ENCODE measurements at places on chromosomes 5 and 9.

GRCh38 chr5:9263656-9264055 is 282.2 kb downstream of the SEMA5A start:
- no peak for DNase-seq

GRCh38 chr5:163172540-163173338 is 264.7 kb upstream of the CCNG1 start:
- no peak for DNase-seq

DNA sequence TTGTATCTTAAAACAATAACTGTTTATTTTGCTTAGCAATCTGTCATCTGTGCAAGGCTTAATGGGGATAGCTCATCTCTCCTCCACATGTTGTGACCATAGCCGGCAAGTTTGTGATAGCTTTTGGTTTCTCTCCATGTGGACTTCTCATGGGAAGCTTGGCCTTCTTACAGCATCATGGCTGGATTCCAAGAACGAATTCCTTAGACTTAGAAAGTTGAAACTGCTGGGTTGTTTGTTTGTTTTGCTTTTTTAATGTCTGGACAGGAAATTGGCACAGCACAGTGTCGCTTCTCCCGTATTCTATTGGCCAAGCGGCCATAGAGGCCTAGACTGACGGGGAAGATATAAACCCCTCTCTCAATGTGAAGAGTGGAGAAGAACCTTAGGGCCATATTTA is 61.0 kb upstream of the PRDM9 start:
- no peak for DNase-seq

DNA sequence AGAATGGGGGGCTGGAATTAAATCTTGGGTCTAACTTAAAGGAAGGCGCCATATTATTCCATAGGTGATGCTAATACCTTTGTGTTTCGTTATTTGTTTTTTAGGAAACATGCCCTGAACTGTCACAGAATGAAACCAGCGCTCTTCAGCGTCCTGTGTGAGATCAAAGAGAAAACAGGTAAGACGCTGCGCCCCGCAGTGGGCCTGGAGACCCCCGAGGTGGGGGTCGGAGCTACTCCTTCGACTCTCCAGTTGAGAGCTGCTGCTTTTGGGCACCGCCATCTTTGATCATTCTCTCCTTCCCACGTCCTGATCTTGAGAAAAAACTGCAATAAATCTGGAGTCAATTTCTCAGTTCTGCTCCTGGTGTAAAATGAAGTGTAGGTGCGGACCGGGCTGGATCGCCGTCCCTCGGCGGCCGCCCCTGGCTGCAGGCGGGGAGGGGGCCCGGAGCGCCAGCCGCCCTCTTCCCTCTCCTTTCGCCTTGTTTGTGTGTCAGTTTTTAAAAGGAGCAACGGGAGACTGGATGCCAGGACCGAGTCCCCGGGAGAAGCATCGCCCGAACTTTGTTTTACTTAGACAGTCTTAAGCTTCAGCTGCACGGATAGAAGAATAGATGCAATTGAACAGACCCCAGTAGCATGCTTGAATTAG is 1.4 kb downstream of the PBX3 start:
- DNase-seq = peak; percentile 29

DNA sequence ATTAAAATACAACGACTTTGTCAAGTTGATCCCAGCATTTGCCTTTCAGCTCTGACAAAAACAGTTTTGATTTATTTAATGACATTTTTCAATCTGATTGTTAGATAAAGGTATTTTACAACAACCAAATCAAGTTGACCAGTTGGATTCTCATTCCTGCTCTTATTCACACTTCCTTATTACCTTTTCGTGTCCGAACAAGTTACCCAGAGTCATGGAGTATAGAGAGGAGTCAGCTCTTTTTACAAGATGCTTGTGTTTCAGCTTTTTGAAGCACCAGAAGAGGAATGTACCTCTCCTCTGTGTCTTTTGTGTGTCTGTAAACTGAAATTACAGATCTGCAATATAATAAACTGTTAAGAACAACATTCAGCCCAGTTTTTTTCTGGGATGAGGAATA is 151.3 kb upstream of the TMEM161B start:
- DNase-seq = no peak

DNA sequence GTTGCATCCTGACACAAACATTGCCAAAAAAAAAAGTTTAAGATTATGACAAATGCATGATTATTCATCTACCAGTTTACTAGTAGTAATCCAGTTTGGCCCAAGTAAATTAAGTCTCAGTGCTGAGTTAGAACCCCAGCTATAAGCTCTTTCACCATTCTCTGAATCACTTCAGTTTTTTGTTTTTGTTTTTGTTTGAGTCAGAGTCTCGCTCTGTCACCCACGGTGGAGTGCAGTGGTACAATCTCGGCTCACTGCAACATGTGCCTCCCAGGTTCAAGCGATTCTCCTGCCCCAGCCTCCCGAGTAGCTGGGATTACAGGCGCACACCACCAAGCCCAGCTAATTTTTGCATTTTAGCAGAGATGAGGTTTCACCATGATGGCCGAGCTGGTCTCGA is 1.5 kb upstream of the PCYOX1L start:
- no peak for DNase-seq

DNA sequence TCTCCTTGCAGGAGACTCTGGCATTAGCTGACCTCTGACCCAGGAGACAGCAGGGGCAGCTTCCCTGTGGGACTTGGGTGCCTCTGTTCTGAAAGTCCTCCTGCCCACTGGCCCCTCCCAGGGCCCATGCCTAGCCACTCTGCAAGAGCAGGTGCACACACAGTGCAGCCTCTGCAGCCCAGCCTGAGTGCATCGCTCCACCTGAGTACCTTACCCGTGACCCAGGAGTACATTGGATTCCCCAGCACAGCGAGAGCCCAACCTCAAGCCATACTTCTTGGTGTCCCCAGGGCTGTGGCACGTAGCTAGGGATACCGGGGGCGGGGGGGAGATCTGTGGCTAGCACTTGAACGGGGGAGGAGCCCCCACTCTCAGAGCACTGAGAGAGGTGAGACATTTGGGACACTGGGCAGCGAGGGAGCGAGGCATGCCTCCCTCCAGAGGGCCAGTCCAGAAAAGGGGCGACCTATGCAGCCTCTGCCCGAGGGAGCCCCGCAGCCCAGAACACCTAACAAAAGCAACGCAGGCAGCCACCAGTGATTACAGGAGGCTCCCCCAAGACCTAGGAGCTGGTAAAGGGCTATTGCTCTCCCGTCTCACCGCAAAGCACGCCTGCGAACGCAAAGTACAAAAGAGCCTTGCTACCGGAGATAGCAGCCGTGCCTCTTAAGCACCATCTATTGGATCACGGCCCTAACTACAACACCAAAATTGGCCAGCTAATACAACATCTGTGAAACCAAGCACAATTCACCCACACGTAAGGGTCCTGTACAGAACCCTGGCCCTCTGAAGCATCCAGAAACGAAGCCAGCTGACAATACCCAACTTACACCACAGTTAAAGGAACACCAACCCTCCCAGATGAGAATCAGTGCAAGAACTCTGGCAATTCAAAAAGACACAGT is 826 bp upstream of the PRDM9 start:
- DNase-seq = no peak

DNA sequence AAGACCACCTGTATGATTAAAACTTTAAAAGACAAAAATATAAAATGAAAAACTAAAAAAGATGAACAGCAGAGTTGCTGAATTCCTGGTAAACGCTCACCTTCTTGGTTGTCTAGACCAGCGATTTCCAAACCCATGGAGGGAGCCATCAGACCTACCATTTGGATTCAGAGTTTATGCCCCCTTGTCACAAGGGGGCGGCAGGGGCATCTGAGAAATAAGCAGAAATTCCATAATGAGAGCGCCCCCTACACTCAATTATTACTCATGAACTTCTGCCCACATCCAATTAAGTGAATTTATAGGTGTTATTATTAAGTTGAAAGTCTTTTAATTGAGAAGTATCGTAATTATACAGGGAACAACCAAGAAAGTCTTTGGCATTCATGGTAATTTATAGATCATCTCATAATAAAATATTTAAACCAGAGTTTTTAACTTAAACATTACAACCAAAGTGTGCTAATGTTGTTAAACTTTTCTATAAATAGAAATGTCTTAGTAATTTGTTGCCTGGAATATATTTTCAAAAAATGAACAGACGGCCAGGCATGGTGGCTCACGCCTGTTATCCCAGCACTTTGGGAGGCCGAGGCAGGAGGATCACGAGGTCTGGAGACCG is 35.2 kb upstream of the SPATA31C2 start:
- peak; percentile 39 for DNase-seq

DNA sequence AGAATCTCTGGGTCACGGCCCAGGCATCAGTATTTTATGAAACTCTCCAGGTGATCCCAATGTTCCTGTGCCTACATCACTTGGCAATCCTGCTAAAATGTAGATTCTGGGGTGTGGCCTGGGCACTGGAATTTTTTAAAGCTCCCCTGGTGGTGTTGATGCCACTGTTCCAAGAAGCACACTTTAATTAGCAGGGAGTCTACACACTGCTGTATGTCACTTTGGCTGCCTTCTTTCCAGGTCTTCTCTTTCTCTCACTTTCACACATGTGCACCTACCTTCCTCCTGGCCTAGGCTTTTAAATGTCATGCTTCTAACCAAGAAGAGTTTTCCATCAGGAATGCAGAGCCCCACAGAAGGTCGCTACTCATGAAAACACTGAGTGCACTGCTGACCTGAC is 136.0 kb upstream of the ALDH1B1 start:
- no peak for DNase-seq

DNA sequence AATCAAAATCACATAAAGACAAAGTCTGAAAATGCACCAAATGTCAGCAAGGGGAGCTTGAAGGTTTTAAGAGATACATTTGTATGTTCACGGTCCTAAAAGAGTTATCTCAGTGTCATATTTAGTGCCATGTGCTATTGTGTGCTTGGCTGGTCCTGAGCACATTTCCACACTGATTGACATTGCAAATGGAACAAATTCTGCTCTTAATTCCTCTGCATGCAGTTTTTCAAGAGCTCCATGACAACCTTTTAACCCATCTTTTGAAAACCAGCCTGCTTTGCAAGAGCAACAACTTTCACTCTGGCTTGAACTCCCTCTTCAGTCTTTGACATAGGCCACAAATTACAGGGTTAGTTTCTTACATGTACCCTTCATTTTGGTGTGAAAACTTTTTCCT is 175.4 kb upstream of the ACTBL2 start:
- DNase-seq = no peak

DNA sequence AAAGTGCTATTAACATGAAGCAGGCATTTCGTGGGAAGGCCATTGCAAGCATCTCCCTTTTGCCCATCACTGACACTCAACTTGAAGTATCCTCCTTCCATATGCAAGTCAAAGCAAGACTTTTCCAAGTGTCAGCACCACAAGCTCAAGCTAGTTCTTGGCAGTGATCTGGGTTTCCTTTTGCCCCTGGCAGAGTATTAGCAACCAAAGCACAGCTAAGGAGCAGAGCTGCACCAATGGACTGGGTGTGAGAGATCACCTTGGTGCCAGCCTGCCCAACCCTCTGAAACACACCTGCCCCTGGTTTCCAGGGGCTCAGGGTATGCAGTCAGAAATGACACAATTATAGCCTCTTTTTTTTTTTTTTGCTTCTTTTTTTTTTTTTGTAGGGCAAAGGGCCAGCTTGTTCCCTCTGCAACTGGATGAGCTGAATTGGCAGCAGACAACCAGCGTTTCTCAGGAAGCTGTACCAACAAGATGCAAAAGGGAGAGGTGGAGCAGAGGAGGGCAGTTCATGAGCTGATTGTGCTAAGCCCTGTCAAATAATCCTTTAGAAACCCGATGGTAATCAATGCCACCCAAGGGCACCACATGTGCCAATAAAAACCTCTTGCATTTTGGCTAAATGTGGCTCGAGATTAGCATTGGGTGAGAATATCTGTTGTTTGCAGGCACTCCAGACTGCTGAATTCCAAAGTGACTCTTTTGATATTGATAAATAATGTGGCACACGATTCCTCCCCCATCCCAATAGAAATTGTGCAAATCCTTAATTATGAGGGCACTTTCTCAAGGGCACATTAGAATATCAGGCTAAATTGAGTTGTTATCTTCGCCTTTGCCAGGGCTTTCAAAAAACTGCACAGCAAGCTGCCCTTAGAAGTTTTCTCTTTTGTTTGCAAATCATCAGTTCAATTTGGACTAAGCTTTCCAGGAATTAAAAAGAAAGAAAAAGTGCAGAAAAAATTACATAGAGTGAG is 192.4 kb downstream of the GAS1 start:
- DNase-seq = no peak

GRCh38 chr9:73239570-73240265 is 88.1 kb downstream of the ANXA1 start:
- DNase-seq = no peak

GRCh38 chr5:180026734-180027458 is 44.7 kb downstream of the RNF130 start:
- no peak for DNase-seq

- DNase-seq = no peak
Measured at GRCh38 chr9:6616951-6617602, 28.5 kb downstream of the GLDC start.

DNA sequence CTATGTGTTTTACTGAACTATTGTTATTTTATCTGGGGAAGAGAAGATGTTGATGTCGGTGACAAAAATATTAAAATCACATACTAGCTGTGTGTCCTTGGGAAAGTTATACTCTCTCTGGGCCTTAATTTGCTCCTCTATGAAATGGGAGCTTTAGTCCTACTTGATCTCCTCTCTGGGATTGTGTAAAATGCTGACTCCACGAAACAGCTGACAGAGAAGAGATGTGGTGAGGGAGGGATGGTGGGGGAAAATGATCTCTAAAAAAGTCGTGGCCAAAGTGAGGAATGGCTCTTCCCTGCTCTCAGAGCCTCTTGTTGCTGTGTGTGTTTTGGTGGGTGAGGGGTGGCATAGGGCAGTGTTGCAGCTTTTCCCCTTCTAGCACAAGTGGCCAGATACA is 173.7 kb downstream of the MELK start:
- no peak for DNase-seq

DNA sequence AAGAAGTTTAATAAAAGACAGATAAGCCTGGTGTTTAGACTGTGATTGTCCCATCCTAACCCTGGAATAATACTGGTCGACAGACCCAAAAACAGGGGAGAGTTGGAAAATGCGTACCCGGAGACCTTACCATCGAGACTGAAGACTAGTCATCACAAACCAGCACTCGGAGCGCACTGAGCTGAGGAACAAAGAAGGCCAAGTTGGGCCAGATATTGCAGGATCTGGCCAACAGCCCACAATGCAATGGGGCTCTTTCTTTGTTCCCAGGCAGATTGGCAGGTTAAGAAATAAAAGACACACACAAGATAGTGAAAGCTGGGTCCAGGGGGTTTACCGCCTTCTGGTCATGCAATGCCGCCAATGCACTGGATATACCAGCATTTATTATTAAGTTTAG is 188.7 kb upstream of the RAI14 start:
- DNase-seq = no peak

DNA sequence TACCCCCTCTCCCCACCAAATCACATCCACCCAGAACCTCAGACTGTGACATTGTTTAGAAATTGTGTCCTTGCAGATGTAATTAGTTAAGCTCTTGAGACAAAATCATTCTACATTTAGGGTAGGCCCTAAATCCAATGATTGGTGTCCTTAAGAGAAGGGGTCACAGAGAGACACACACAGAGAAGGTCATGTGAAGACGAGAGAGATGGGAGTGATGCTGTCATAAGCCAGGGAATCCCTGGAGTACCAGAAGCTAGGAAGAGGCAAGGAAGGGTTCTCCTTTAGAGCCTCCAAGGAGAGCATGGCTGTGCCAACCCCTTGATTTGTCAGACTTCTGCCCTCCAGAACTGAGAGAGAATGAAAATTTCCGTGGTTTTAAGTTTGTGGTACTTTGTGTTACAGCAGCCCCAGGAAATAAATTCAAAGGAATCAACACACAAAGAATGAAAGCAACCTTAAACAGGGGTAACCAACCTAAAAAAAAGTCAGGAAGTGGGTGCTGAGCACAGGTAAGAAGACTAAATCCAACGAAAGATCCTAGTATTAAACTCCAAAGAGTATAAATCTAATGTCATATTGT is 33.6 kb downstream of the TIMD4 start:
- no peak for DNase-seq

GRCh38 chr9:109387206-109387605 is 66.3 kb upstream of the EPB41L4B start:
- no peak for DNase-seq
